Mucosa of gallbladder (tissue), 1 donor: ENCODE measurements at places on chromosomes 2 and 18. TPM values are rescaled to one million over a fixed set of nuclear protein-coding genes. Genes with fewer than 3 reads are reported as not detected.

PER2 gene
- total RNA-seq: 29.8 TPM

STPG4 gene
- 0.20 TPM for total RNA-seq

CCDC68 gene
- 9.8 TPM for total RNA-seq

STAT1 gene
- total RNA-seq: 68.6 TPM

GPR75 gene
- total RNA-seq: 2.2 TPM

PSTPIP2 gene
- 7.0 TPM for total RNA-seq

AFF3 gene
- total RNA-seq: 9.1 TPM

CFAP221 gene
- total RNA-seq: 5.4 TPM

RFX8 gene
- total RNA-seq: 0.29 TPM

AMER3 gene
- total RNA-seq: 0.03 TPM

SFT2D3 gene
- total RNA-seq: 7.2 TPM

NAGK gene
- total RNA-seq: 104 TPM

ACKR3 gene
- 12.0 TPM for total RNA-seq

SPP2 gene
- not detected for total RNA-seq

RSAD2 gene
- total RNA-seq: 1.3 TPM

HOXD12 gene
- total RNA-seq: not detected

TGFA gene
- 51.0 TPM for total RNA-seq

OXER1 gene
- total RNA-seq: 3.7 TPM

EFR3B gene
- total RNA-seq: 1.8 TPM

IL36A gene
- total RNA-seq: not detected

REG3A gene
- total RNA-seq: 2.9 TPM

SCN9A gene
- 6.8 TPM for total RNA-seq

RNF125 gene
- 6.1 TPM for total RNA-seq

RHOB gene
- total RNA-seq: 445 TPM

TEKT4 gene
- total RNA-seq: 0.14 TPM

LRP2 gene
- 13.6 TPM for total RNA-seq

UGT1A6 gene
- total RNA-seq: 6.3 TPM

GAD1 gene
- not detected for total RNA-seq

FOXD4L1 gene
- 0.17 TPM for total RNA-seq

SH3BP4 gene
- 51.7 TPM for total RNA-seq

SAG gene
- total RNA-seq: not detected

CFAP65 gene
- total RNA-seq: 0.29 TPM

SIX2 gene
- total RNA-seq: not detected

PLGLB2 gene
- total RNA-seq: 1.6 TPM

E2F6 gene
- total RNA-seq: 9.0 TPM
